Activated CD8-positive, alpha-beta memory T cell treated with anti-CD3 and anti-CD28 coated beads, Interleukin-2, amount 50 U/mL, for 4 hours (primary cell): ENCODE measurements at places on chromosomes 1 and 21.

- DNase-seq: no peak
Observed at GRCh38 chr1:44043176-44044070, 12.2 kb upstream of the SLC6A9 start.

DNA sequence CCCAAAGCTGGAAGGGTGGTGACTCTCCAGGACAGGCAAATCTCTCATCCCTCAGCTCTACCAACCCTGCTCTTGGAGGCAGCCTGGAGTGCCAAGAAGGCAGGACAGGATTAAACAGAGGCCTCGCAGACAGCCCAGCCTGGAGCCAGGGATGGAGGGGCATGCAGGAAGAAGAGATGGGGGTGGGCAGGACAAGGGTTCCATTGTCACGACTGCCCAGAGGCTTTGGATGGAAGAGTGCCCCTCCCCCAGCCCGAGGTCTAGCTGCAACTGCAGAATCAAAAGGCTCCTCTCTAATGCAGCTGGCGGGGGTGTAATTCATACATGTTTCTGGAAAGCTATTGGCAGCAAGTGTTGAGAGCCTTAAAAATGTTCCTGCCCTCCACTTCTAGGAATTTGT, 8.8 kb downstream of the RAB7B start:
- no peak for DNase-seq

DNA sequence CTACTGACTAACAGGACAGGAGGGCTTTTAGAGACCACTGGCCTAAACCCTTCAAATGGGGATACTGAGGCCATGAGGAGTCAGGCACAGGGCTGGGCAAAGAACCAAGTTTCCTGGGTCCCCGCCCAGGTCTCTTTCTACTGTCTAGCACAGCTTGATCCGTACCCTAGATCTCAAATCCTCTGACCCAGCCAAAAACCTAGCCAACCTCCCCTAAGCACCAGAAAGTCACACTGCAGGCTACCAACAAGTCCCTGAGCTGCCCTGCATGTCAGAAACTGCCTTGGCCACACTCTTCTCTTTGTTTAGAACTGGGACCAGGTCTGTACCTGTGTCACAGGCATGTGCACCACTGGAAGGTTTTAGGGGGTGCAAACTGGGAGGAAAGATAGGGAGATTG, 33.6 kb downstream of the AHDC1 start:
- no peak for DNase-seq

- no peak for DNase-seq
Observed at GRCh38 chr21:43727519-43728153, 8.7 kb downstream of the PDXK start.

GRCh38 chr1:116819081-116819480, 64.9 kb downstream of the CD2 start:
- no peak for DNase-seq

- DNase-seq: no peak
Observed at GRCh38 chr21:31993826-31994825, 121.3 kb downstream of the HUNK start.

DNA sequence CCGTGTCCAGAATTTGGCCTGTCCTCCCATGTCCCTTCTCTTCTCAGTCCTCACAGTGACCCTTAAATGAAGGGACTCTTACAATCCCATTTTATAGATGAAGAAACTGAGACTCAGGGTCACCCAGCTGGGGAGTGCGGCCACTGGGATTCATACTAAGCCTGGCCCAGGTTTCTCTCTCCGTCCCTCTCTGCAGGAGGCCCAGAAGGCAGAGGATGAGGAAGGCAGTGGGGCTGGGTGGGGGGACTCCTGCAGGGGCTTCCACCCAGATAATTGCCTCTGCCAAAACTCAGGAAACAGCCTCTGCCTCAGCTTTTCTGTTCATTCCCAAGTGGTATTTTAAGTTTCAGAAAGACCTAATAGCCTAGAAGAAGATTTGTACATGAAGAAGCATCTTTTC, 299.8 kb downstream of the MATN1 start:
- DNase-seq: no peak

DNA sequence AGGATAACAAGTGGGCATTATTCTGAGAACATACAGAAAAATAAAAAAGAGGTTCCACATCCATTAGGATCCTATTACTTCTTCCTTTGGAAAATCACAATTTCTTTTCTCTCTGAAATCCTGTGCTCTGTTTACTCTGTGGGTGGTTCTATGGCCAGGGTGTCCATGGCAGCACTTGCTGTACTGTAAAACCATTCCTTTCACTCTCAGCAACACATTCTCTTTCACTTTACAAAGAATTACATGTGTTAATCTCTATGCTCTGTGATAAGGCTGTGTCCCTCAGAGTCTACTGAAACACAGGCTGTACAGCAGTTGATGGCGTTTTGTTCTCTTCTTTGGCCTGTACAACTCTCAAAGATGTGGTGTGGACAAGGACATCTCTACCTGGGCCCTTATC, 524.1 kb downstream of the PTBP2 start:
- DNase-seq: no peak

GRCh38 chr21:21737186-21737585, 739.0 kb downstream of the NCAM2 start:
- no peak for DNase-seq

DNA sequence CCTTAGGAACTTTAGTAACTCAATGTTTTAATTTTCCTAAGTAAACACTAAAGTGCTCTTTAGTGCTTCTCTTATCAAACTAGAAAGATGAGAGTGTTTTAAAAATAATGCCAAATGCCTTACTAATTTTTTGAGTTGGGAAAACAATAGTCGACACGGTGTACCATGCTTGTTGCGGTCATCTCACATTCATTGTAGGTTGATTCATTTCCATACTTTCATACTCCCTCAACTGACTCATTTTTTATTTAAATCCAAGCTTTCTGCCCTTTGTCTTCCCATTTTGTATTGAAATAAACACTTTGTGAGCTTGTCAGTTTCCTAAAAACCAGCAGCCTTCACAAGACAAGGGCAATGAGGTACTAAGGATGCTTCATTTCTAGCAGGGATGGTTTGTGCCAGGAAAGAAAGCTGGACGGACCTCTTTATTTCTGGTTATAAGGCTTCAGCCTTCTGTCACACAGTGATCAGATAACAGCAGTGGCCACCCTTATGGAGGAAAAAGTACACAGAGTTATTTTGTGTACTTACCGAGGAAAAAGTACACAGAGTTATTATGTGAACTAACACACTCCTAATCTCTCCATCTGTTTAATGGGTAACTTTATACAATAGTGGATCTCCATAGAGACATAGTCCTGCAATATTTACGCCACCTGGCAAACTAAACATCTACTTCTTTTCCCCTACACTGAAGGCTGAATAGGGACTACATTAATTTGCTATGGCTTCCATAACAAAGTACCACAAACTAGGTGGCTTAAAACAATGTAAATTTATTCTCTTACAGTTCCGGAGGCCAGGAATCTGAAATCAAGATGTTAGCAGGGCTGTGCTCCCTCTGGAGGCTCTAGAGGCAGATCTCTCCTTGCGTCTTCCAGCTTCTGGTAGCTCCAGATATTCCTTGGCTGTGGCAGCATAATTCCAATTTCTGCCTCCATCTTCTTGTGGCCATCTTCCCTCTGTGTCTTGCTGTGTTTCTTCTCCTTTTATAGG, 13.0 kb upstream of the CCDC190 start:
- no peak for DNase-seq

GRCh38 chr1:212108981-212109380, 73.4 kb downstream of the DTL start:
- no peak for DNase-seq

DNA sequence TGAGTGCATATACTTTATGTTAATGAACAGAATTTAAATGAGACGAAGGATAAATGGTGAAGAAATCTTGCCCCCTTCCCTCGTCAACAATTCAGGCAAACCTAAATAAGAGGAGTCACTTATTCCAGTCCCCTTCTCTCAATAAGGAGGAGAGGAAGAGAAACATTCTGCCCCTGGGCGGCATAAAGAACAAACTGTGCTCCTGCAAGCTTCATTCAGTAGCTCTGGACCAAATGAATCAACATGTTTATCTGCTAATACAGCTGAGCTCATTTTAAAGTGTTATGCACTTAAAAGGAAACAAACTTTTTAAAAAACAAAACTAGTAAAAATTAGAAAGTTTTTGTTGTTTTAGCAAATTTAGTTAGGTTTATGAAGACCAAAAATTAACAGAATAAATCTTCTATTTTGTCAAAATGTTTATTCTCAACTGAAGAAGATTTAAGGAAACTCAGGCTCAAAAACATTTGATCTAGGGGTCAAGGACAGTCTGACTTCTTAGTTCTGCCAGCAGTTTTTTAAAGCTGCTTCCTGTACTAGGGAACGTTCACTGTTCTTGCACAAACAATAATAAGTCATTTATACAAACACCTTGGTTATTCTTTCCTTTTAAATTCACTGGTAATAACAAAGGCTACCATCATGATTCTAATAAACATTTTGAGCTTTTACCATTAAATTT, 58.3 kb downstream of the AKT3 start:
- no peak for DNase-seq

DNA sequence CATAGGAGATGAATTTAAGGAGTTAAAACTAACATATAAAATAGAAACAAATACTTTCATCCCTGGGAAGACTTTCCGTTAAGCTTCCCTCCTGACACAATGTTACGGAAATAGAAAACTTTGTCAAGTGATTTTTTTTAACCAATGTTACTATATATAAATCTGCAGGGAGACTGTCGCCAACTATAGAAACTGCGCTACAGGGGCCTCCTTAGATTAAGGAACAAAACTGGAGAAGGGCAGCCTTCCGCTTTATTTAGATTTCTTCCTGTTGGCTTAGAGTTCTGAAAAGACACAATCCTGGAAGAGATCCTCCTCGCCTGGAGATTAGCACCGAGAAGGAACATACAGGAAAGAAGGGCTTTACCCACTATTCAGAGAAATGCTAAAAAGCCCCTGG, 1.5 kb downstream of the MGST3 start:
- DNase-seq: no peak

- no peak for DNase-seq
Observed at GRCh38 chr1:89065079-89065868, at the start of gene GBP1. Gene GBP1, minus strand, starts transcription at chr1:89065208. Its CDS starts 1,974 bp downstream, at chr1:89063234.
